ENCODE measurements at places on chromosomes 3 and 15.

DNA sequence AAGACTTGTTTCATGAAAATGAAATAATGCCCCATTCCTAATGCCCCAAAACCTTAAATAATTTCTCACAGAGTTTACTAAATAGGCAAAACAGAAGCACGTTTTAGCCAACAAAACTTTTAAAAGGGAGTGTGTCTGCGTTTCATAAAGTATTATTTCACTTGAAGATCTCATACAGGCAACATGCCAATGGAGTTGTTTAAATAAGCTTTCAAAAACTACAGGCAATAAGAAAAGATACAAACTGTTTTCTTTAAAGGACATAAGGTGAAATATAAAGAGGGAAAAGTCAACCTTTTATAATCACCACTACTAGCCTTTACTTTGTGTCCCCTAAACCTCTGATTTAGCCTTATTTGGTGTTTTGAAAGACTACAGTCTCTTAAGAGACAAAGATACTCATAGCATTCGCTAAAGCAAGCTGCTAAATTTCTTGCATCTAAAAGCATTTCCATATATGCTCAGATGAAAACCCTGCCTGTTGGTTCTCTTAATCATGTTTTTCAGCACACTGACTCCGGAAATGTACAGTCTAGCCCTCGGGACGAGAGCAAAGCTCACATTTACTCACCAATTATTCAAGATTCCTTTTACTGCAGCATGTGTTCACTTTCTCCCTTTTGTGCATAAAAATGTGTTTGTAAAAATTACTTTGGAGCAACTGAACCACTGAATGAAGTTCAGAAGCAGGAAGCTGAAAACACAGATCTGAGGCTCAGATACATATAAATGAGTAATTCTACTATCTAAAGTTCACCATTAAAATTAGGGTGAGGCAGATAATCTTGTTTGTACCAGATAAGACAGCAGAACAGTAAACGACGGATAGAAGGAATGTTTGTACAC, 119.0 kb downstream of the GOLIM4 start:
- DNase-seq, result no peak

DNA sequence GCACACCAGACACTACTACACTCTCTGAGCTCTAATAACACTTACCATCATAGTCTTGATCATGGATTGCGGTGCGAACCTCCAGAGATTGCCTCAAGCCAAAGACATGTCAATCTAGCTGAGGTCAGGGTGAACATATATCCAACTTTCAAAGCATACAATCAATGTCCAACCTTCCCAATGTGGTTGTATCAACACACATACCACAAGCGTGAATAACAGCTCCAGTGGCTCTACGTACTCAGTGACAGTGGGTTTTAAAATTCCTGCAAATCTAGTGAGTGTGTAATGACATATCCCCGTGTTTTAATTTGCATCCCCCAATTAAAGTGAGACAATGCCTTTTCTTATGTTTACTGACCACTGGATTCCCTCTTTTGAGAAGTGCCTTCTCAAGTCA, 29.6 kb downstream of the SFMBT1 start:
- DNase-seq, result no peak

GRCh38 chr15:28106294-28107110, 7.4 kb upstream of the OCA2 start:
- DNase-seq, result no peak

DNA sequence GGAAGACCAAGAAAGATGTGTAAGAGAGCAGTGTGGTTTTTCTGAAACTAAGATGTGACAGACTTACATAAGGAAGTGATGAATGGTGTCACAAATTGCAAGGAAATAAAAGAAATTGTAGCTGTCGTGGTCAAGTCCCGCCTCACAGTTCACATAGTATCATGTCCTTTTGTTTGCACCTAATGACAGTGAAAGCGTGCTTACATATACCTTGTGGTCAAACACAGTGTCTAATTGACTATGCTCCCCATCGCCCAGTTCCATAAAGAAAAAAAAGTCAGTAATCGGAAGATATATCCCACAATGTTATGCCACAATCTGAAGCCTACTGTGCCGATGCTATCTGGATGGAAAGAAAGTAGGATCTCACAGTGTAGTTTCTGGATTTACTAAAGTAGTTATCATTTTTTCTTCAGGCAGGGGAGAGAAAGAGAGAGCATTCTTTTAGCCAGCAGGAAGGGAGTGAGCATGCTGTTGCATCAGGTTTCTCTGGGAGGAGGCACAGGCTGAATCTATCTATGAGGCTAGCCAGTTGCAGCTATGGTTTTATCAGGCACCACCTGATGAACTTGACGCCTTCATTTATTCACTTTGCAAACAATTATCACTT, 9.8 kb upstream of the PLSCR1 start:
- DNase-seq, result no peak

GRCh38 chr15:75235051-75235673, 23.0 kb upstream of the GOLGA6C start:
- DNase-seq, result no peak

- DNase-seq, result no peak
Observed at GRCh38 chr3:119924111-119925094, 142.5 kb downstream of the NR1I2 start.

- peak; percentile 88 for DNase-seq
Observed at GRCh38 chr3:98013411-98014267, 21.5 kb downstream of the GABRR3 start.

GRCh38 chr3:57556459-57557084, 498 bp downstream of the PDE12 start:
- no peak for DNase-seq

- DNase-seq, result no peak
Observed at GRCh38 chr3:134249935-134250716, 533 bp downstream of the RYK start.

DNA sequence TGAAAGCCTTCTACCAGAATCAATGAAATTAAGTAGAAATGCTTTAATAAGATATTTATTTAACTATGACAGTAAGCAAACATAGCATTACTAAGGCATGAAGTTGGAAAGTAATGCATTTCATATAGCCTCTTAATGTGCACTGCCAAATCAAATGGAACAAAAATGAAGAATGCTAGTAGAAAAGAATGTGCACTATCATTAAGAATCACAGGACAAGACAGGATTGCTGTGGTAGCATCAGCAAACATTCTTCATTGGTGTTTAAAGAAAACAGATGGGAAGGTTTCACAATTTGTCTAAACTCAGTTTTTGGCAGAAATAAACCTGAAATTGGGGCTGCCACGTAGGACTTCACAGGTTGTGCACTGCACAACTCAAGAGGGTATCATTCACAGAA, 168.9 kb downstream of the CNTN3 start:
- DNase-seq, result no peak

DNA sequence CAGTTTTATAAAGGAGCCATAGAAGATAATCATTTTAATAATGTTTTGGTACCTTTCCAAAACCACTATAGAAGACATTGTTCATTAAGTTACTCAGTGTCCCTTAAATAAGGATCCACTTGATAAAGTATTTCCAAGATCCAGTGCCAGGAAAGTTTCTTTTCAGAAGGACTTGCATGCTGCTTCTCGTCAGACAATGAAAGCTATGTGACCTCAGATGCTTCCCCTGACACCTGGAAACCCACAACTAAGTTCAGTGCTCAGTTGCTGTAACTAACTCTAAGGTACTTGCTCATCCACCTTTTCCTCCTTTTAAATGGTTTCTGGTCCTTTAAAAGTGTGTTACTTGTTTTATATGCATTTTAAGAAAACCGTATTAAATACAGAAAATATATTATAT, 7.3 kb downstream of the SSR3 start:
- no peak for DNase-seq

DNA sequence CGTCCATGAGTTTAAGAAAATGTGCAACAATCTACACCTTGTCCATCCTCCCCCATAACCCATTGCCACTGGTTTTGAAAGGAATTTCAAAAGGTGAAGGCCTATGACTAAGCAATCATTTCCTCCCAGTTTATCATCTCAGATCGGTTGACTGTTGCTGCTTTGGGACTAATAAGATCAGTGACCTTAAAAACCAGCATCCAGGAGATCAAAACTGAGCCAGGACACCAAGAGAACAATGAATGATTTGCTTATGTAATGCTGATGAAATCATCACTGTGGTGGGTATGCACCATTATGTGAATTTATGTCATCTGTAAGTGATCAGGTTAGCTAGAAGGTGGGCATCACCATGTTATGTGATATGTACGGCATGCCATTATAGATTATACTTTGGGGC, 195.5 kb downstream of the SSR3 start:
- DNase-seq, result no peak

GRCh38 chr3:193788189-193788991, 195.4 kb downstream of the OPA1 start:
- DNase-seq, result peak; percentile 67

- no peak for DNase-seq
Observed at GRCh38 chr3:97952872-97953271, 19.4 kb downstream of the RIOX2 start.

DNA sequence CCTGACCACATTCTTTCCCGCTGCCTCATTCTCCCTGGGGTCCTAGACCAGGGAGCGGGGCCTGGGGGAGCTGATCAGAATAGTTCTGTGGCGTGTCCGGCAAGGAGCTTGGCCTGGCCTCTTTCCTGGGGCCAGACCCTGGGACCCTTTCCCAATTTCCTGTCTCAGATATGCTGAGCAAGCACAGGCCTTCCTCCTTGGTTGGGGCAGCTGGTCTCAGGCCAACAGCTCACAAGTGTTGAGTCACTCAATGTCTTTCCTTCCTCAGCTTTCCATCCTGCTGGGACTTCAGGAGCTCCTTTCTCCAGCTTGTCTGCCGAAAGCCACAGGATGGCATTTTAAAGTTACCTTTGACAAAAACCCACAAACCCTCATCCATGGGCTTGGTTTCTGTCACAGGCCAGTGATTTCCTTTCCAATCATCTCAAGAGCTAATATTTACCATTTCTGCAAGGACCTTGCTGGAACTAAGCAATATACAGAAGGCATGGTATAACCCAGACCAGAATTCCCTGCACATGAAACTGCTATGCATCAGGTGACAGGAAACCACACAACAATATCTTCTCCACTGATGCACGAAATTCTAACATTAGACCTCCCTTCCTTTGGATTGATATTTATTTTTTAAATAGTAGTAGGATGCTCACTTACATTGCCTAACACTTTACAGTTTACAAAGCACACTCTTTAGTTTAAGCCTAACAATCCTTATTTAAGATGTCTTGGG, 19.5 kb upstream of the TIMP4 start:
- no peak for DNase-seq

DNA sequence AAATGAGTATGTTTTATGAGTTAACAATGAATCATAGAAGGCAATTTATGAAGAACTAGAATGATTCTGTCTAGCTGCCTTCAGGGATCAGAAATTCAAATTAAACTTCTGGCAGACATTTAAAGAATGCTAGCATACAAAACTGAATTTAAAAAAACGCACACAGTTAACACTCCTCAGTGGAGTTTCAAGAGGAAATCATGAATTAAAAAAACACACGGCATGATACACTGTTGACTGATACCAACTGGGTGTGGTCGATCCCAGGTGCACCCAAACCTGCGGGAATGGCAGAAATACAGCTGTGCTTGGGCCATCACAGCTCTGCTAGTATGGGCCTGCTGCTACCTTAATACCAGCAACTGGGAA, 526.0 kb downstream of the FOXP1 start:
- DNase-seq, result no peak

DNA sequence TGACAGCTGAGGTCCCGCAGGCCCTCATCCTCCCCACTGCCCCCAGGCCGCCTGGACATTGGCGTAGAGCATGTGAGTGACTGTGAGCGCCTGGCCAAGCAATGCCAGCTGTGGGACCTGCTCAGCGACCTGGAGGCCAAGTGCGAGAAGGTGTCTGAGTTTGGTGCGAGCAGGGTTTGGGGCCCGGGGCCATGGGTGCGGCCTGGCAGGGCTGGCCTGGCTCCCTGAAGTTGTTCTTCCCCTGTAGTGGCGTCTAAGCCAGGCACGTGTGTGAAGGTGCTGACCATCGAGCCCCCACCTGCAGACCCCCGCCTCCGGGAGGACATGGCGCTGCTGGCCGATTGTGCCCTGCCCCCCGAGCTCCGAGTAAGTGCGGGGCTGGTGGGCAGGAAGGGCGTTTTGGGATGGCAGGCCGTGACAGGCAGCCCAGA, 4.2 kb downstream of the ABTB1 start:
- DNase-seq, result no peak

- DNase-seq, result no peak
Observed at GRCh38 chr3:189982321-189982945, 138.3 kb downstream of the P3H2 start.

GRCh38 chr3:129535075-129535474, 6.6 kb downstream of the RHO start:
- DNase-seq, result no peak

DNA sequence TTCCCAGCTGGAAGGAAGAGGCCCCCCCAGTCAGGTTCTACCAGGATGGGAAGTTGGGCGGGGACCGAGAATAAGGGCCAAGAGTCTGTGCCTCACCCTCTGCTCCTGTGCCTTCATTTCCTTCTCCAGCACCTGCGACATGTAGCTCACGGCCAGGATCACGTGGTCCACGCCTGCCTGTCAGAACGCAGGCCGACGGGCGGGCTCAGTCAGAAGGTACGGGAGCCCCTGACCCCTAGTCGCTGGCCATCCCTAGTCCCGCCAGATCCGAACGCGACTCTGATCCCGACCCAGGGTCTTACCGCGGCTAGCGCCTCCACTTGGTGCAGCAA, 489 bp downstream of the GMPPB start:
- no peak for DNase-seq

- no peak for DNase-seq
Observed at GRCh38 chr3:110608566-110608965, 463.1 kb upstream of the NECTIN3 start.

DNA sequence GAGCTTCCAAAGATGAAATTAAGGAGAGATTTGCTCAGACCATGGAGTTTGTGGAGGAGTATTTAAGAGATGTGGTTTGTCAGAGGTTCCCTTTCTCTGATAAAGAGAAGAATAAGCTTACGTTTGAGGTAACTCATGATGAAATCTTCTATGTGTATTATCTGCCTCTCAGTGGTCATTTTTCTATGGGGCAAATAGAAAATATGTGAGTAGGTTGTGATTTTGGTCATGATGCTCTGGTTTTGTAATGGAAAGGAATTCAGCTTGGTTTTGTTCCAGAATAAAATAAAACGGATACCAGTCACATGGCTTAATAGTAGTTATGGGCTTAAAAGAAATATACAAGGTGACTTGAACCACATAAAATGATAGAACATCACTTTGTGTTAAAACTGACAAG, 181.1 kb downstream of the ITPR1 start:
- no peak for DNase-seq

- DNase-seq, result no peak
Observed at GRCh38 chr3:13189639-13190377, 116.6 kb upstream of the IQSEC1 start.

GRCh38 chr3:51687431-51688205, 16.6 kb downstream of the TEX264 start:
- DNase-seq, result peak; percentile 74

- DNase-seq, result no peak
Observed at GRCh38 chr3:153399636-153400035, 237.6 kb downstream of the RAP2B start.

Measured in NCI-H446 (cell line).